Fibroblast of skin of back (primary cell): ENCODE measurements at places on chromosomes 13 and 19.

DNA sequence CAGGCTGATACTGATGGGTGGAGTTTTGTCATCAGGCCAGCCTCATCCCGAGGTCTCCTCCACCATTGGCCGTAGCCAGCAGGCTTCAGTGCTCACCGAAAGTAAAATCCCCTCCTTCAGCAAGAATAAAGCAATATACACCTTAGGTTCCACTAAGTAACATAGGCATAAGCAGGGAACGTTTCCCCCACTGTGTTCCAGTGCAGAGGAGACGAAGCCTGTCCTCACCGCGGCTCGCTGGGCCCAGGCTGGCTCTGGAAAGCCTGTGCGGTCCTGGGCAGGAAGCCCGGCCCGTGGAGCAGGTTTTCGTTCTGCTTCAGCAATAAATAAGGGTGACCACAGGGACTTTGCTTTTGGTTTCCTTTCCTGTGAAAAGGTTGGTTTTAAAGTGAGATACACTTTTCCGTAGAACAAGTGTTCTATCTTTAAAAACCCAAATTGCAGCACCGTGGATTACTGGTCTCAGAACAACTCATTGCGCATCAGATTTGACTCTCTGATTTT, 16.3 kb upstream of the TEX29 start:
- DNase-seq, result no peak

- DNase-seq, result no peak
These were observed 3.2 kb upstream of the EBPL start for GRCh38 chr13:49694446-49694845.

- DNase-seq, result no peak
These were observed 113.8 kb downstream of the IRS2 start for GRCh38 chr13:109672545-109672944.

DNA sequence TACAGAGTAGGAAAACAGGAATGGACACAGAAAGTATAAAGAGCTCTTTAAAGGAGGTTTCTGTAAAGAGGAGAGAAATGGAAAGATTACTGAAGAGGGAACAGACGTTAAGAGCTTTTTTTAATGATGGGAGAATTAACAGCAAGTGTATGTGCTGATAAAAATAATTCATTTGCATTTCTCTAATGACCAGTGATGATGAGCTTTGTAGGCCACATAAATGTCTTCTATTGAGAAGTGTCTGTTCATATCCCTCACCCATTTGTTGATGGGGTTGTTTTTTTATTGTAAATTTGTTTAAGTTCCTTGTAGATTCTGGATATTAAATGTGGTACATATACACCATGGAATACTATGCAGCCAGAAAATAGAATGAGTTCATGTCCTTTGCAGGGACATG, 40.0 kb downstream of the MYO16 start:
- DNase-seq, result no peak

DNA sequence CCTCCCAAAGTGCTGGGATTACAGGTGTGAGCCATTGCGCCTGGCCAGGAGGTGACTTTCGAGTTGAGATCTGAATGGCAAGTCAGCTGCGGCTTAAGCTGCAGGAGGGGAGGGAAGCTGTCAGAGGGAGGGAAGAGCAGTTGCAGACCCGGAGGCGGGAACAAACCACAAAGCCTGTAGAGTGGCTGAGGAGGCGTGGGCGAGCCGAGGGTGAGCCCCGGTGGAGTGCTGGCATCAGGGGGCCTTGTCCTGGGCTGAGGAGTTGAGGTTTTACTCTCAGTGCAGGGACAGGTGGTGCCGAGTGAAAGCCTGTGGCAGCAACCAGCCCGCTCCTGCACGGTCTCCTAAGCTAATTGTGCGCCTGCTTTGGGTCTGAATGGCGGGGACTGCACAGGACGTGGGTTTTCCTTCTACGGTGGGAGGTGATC, 24.2 kb downstream of the PPP1R37 start:
- DNase-seq, result no peak

DNA sequence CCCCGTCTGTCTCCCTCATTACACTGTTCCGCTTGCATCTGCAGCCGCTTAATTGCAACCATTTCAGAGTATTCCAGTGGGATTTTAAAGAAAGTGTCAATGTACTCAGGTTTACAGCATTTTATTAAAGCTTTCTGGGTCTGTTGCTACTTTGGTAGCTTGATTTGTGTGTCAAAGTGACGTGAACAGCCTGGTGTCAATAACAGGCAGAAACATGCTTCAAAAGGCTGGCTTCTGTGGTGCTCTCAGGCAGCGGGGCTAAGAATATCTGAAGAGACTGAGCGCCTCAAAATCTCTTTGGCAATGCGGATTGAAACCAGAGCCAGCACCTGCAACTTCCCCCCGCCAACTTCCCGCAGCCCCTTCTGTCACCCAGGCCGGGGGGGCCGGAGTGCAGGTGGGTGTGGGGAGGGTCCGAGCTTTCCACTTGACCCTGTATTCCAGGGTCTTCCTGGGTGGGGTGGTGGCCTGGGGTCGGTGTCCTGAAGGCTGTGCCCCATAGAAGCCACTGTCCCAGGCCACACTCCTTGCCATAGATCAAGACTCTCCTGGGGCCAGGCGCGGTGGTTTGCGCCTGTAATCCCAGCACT, 81.2 kb downstream of the KDM4B start:
- DNase-seq, result no peak

DNA sequence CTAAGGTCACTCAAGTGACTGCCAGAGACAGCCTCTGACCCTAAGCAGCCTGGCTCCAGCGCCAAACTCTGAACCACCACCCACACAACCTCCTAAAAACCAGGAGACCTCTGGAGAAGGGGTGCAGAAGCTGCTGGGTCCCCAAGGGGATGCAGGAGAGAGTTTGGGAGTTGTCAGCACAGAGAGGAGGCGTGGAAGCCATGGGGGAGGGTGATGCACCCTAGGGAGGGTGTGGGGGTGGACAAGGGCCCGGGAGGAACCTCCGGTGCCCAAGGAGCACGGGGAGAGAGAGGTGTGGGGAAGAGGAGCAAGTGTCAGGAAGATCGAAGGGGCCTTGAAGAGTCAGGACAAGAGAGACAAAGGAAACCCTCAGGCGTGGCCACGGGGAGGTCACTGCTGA, 2.1 kb upstream of the HIPK4 start:
- no peak for DNase-seq

DNA sequence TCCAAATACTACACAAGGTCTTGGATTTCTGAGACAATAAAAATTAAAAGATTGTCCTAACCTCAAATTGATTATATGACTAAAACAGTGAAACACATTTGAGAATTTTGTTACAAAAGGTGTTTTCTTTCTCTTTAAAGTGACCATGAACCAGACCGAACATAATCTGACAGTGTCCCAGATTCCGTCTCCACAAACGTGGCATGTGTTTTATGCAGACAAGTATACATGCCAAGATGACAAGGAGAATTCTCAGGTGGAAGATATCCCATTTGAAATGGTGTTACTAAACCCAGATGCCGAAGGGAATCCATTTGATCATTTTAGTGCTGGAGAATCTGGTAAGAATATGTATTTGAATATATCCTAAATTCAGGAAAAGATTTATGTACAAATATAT, 10.4 kb downstream of the GPR180 start:
- no peak for DNase-seq
